Activated T-cell treated with anti-CD3 and anti-CD28 coated beads for 1 hour (primary cell): ENCODE measurements at places on chromosomes 13 and 19.
A peak's percentile ranks its signal among the peaks of the same experiment; 100 is the strongest.

- DNase-seq = no peak
Measured at GRCh38 chr13:57991041-57991440, 359.5 kb downstream of the PCDH17 start.

DNA sequence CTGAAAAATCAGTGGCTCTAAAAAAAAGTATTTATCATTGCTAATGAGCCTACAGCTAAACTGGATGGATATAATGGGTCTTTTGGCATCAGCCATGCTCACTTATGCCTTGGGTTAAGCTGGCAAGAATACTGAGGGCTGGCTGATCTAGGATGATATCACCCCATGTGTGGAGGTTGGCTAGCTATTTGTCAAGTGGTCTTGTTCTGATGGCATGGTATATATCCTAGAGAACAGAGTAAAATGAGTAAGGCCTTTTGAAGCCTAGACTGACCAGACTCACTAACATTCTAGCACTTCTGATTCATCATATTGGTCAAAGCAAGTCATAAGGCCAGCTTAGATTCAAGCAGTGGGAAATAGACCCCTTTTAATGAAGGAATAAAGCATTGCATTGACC is 383.0 kb downstream of the SLITRK1 start:
- DNase-seq = no peak

DNA sequence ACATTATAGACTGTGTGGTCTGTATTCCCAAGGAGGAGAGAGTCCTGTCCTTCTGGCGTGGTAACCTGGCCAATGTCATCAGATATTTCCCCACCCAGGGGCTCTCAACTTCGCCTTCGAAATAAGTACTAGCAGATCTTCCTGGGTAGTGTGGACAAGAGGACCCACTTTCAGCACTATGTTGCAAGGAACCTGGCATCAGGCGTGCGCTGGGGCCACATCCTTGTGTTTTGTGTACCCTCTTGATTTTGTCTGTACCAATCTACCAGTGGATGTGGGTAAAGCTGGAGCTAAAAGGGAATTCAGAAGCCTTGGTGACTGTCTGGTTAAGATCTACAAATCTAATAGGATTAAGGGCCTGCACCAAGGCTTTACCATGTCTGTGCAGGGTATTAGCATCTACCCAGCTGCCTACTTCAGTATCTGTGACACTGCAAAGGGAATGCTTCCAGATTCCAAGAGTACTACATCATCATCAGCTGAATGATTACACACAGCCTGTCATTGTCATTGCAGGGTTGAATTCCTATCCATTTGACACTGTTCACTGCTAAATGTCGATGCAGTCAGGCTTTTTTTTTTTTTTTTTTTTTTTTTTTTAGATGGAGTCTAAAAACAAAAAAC is 148.0 kb downstream of the PRR20E start:
- DNase-seq = no peak

GRCh38 chr19:3338541-3339181 is 27.7 kb upstream of the NFIC start:
- peak; percentile 56 for DNase-seq

- no peak for DNase-seq
Measured at GRCh38 chr13:33855371-33855895, 37.5 kb downstream of the RFC3 start.

GRCh38 chr19:30556230-30556711 is 184.1 kb downstream of the ZNF536 start:
- no peak for DNase-seq

DNA sequence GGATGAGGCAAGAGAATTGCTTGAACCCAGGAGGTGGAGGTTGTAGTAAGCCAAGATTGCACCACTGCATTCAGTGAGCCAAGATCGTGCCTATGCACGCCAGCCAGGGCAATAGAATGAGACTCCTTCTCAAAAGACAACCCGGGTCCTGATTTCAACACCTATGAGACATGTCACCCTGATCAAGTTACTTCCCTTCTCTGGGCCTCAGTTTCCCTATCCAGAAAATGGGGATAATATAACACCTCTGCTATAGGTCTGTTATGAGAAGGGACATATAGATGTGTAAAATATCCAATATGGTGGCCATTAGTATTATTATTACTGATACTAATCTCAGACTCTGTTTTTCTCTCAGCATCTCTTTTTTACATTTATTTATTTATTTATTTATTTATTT is 12.9 kb upstream of the GIPR start:
- DNase-seq = no peak

DNA sequence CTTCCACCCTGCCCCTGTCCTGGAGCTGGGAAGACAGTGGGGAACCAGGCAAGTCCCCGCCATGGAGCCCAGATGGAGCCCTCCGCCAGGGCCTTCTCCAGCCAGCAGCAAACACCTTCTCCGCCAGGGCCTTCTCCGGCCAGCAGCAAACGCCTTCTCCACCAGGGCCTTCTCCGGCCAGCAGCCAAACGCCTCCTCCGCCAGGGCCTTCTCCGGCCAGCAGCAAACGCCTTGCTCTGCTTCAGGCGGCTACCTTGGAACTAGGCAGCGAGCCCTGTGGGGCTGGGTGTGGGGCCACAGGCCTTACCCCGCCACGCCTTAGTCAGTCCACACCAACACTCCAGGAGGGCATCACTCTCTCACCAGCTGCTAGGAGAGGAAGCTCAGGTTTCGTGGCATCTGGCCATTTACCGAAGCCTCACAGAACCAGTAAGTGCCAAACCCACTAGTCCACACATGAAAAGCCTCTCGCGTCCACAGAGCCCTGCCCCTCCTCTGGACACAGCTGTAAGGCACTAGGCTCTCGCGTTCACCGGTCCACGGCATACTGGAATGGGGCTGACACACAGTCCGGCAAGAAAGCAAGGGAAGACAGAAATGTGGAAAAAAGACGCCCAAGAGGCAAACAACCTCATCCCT is 41.0 kb downstream of the MLLT1 start:
- DNase-seq = no peak

DNA sequence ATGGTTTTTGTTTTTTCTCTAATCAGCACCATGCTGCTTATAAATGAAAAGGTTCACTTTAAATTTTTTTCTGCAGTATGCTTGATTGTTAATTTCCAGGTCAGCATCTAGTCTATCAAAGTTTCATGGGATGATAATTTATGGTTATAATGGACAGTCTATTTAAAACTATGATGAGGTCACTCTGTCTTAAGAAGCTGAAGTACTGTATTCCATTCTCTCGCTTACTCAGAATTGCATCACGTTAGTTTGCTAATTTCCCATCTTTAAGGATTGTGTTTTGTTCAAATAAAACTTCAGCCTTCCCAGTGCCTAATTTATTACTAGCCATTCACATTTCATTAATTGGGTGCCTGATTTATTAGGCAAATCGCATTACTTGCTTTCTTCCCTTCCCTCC is 94.3 kb downstream of the GPC6 start:
- no peak for DNase-seq

DNA sequence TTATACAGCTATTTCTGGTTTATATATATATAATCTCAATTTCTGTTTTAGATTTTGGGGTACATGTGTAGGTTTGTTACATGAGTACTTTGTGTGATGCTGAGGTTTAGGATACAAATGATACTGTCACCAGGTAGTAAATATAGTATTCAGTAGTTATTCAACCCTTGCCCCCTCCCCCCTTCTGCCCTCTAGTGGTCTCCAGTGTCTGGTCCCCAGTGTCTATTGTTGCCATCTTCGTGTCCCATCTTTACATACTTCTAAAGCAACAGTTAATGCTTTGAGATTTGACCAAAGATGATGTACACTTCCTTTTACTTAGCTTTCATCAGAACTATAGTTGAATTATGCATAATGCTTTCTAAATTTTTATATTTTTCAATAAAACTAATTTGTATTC is 1623.4 kb upstream of the PRR20A start:
- DNase-seq = no peak

DNA sequence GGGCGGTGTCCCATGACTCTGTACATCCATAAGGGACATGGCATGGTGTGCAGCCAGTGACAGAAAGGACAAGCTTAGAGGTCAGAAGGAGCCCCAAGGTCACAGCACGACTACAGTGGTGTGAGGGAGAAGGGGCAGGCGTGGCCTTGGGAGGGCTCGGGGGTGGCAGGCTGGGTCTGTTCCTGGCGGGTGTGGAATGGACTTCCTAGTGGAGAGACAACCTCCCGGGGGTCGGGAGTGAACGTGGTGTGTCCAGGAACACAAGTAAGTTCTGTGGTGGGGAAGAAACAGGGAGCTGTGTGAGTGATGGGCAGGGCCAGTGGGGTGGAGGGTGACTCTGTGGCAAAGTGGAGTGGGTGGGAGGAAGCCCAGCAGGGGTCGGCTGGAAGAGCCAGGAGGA is 279.3 kb downstream of the TEX29 start:
- DNase-seq = no peak

GRCh38 chr13:47211106-47211505 is 314.3 kb upstream of the HTR2A start:
- no peak for DNase-seq

GRCh38 chr13:112034231-112034630 is 32.7 kb upstream of the SOX1 start:
- DNase-seq = no peak

- no peak for DNase-seq
Measured at GRCh38 chr19:45136507-45137178, 24.1 kb downstream of the NKPD1 start.

GRCh38 chr19:30367006-30367405 is 5.2 kb upstream of the ZNF536 start:
- no peak for DNase-seq

GRCh38 chr13:31846961-31847752 is 107.8 kb downstream of the RXFP2 start:
- DNase-seq = no peak

- DNase-seq = no peak
Measured at GRCh38 chr19:42038666-42039065, 31.3 kb downstream of the GRIK5 start.

- DNase-seq = no peak
Measured at GRCh38 chr19:47720669-47721422, 7.6 kb downstream of the EHD2 start.

DNA sequence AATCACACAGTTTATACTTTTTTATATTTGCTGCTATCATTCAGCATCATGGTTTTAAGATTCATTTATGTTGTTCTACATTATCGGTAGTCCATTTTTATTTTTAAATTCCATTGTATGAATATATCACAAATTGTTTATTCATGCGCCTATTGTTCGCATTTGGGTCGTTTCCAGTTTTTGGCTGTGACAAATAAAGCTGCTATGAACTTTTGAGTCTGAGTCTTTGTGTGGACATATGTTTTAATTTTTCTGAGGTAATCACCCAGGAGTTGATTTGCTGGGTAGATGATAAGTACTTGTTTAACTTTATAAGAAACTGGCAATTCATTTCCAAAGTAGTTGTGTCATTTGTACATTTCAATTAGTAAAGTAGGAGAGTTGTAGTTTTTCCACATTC is 74.2 kb upstream of the CSNK1A1L start:
- DNase-seq = no peak

DNA sequence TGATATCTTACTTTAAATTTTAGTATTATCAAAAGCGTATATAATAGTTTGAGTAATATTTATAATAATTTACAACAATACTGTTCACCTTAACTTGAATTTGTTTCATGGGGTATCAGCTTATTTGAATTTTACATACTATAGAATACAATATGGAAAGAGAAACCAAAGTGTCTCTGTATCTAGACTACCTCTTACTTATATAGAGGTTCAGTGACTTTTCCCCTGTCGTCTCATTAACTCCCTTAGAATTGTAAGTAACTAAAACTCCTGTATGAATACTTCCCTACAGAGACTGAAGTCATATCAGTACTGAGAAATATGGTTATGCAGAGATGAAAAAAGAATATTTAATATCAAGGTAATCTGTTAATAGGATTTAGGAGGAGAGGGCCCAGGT is 26.8 kb downstream of the COG6 start:
- DNase-seq = no peak

- DNase-seq = no peak
Measured at GRCh38 chr13:79407349-79407979, 1.4 kb upstream of the RBM26 start.

GRCh38 chr13:80562433-80563156 is 221.7 kb upstream of the SPRY2 start:
- DNase-seq = no peak

- DNase-seq = no peak
Measured at GRCh38 chr19:42051166-42052115, 18.6 kb downstream of the GRIK5 start.

- DNase-seq = peak; percentile 46
Measured at GRCh38 chr13:98576963-98577835, at the start of gene STK24. STK24 (minus strand) TSS chr13:98577107; CDS start chr13:98576786, 321 bp downstream.

- DNase-seq = no peak
Measured at GRCh38 chr19:29662604-29663404, 2.5 kb upstream of the PLEKHF1 start.

GRCh38 chr19:31249217-31249616 is 100.0 kb downstream of the TSHZ3 start:
- DNase-seq = no peak

- DNase-seq = no peak
Measured at GRCh38 chr13:24672141-24673132, 7.8 kb upstream of the ATP12A start.

- DNase-seq = no peak
Measured at GRCh38 chr19:51131780-51132680, 7.3 kb downstream of the SIGLEC9 start.

DNA sequence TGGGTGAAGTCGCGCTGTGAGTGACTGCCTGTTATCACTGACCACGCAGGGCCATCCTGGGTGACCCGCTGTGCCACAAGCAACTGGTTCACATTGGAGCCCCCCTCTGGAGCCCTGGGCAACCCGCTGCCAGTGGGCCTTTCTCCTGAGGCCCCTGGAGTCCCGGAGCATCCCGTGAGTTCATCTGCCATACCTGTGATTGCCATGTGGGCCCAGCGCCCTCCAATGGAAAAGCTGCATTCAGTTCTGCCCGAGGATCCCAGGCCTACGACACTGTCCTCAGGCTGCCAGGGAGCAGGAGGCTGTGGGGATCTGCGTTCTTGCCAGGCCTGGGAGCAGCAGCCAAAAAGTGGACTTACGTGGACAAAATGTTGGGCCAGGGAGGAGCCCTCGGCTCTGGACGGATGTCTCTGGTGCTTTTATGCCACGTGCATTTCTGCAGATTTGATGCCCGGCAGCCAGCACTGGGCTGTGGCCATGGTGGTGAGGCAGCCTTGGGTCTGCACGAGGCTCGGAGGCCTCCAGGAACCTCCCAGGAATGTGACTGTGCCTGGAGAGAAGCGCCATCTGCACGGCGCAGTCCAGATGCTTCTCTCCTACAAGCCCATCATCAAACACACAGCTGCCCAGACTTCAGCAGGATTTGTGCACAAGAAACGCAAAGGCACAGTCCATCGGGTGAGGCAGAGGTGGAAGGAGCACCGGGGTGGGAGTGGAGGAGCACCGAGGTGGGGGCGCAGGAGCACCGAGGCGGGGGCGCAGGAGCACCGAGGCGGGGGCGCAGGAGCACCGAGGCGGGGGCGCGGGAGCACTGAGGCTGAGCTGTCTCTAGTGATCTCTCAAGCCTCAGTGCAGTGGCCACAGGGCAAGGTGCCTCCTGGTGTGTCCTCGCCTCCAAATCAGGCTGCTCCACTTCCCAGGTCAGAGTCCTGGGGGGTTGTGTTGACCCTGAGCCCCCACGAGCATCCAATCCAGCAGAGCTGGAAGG is 44.0 kb downstream of the C13orf46 start:
- DNase-seq = no peak
